ENCODE measurements at places on chromosomes 13 and 19.

GRCh38 chr19:11422163-11423065 is 3.3 kb upstream of the RGL3 start:
- peak; percentile 35 for DNase-seq

GRCh38 chr13:85742355-85742754 is 56.9 kb downstream of the SLITRK6 start:
- no peak for DNase-seq

- no peak for DNase-seq
These were observed 109.0 kb downstream of the LHFPL6 start for GRCh38 chr13:39494006-39494405.

DNA sequence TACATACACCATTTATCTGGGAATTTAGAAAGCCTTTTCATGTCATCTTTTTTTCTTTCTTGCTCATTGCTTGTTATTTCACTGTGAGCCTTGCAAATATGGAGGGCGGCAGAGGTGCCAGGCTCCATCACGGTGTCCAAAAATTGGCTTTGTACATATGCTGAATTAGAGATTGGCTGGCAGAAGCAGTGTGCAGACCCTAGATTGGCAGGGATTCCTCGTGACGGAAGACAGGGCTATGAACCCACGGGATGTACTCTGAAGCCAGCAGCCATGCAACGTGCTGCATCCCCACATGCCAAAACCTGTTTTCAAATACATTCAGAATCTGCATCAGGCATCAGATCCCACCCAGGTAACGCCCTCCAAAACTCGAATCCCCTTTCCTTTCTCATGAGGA is 142.8 kb downstream of the ZIC5 start:
- no peak for DNase-seq

DNA sequence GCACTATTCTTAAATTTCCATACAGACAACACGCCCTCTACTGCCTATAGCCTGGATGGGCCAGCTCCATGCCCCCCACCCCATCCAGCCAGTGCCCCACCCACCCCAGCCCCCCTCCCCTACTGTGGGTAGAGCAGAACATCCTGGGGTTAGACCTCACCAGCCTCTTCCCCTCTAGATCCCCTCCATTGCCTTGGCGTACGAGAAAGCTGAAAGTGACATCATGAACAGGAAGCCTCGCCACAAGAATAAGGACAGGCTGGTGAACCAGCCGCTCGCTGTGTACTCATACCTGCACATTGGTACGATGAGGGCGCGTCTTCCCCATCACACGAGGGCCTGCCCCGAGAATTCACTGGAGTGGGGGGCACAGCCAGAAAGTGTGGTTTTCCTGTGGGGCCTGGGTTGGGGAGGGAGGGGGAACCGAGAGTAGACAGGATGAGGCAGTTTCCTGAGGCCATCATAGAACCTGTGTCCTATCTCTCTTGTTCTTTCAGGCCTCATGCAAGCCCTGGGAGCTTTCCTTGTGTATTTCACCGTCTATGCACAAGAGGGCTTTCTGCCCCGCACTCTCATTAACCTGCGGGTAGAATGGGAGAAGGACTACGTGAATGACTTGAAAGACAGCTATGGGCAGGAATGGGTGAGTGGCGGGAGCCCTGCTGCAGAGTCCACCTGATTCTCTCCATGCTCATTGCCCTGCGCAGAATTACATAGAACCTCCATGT is 29.1 kb downstream of the ATP12A start:
- DNase-seq, result peak; percentile 29

DNA sequence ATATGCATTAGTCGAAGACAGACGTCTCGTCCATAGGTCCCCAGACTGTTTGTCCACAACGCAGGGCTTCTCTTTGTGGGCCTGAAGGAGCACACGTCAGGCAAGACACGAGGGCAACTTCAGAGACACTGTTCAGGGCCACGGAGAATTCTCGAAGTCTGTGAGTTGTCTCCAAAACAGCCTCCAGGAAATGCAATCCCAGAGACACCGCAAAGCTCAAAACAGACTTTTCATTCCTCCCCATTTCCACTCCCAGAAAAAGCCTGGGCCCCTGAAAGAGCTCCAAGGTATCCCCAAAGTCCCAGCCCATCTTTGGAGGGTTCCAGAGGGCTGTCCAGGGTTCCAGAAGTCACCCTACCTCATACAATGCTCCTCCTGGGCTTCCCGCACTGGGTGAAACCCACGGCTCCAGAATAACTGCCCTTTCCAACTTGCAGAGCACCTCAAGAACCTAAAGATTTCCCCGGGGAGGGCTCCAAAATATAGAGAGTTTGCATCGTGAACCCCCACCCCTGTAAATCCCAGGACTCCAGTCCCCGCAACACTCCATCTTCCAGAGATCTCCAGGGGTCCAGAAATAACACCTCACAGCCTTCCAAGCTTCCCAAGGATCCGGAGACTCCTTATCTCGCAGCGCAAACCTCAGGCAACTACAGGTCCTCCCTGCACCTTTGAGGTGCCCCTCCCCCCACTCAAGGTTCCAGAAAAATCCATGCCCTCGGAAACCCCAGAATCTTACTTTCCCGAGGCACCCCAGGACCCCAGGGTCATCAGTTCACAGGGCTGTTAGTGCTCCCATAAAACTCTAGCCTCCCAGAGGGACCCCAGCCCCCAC is 687 bp upstream of the FTL start:
- no peak for DNase-seq

DNA sequence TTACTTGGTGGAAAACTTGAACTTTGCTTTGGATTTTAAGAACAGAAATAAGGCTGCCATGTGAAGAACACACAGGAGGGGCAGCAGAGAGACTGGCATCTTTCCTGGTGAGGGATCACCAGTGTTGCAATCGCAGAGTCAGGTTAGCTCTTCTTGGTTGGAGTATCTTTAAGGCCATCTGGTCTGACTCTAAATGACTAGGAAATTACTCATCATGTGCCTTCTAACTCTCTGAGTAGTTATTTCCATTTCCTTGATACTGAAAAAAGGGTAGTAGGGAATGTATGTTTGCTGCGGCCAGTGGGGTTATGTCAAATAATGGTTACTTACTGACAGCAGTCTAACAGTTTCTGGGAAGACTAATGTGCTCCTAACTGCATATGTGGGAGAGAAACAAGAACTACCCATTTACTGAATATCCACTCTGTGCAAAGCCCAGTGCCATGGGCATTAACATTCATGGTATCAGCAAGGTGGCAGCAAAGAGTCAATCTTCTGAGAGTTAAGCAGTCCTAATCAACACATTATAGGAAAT is 122.1 kb downstream of the COG6 start:
- DNase-seq, result no peak

DNA sequence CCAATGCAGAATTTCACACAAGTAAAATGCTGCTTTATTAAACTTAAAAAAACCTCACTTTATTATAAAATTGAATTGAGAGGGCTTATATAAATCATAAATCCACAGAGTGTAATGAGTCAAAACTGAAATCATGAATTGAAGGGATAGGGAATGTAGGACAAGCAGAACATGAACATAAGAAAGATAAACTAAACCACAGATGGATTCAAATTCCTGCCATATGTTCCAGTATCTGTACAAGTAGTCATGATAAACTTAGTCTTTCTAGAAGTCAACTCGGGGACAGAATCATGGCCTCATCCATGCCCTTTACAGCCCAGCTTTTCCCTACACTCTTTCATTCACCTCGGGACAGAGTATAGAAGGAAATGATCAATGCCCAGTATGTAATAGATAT is 16.6 kb downstream of the LMO7 start:
- DNase-seq, result no peak

DNA sequence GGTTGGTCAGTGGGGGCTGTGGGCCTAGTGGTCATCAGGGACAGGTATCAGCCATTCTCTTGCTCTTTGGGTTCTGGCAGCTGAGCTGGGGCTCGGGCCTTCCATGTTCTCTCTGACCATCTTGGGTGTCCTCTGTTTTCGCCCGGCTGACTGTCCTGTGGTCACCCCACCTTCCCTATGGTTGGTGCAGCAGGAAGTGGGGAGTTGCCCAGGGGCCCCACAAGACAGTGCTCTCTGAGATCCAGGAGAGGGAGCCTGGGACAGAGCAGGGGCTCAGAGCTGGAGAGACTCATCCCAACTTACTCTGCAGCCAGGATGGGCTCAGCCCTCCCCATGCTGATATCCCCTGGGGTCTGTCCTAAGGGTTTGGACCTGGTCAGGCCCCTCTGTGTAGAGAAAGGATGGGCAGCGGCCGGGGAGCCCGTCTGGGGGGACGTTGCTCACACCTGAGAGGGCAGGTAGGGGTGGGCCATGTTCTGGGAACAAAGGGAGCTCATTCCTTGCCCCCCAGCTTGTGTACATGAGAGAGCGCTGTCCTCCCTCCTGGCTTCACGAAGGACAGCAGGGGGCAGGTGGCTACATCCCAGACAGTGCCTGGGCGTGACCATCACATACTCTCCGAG is 937 bp upstream of the CEACAM8 start:
- no peak for DNase-seq

DNA sequence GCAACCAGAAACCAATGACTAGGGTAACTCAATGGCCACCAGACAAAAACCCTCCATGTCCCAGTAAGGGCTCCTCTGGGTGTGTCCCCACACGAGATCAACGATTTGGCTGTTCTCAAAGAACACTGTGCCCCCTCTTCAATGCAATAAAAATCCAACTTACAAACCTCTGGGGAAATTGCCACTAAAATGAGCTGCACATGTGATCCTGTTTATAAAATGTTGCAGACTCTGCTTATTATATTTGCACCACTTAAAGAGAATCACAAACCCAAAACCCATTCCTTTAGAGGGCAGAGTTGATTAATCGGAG is 80.5 kb downstream of the STK24 start:
- no peak for DNase-seq

DNA sequence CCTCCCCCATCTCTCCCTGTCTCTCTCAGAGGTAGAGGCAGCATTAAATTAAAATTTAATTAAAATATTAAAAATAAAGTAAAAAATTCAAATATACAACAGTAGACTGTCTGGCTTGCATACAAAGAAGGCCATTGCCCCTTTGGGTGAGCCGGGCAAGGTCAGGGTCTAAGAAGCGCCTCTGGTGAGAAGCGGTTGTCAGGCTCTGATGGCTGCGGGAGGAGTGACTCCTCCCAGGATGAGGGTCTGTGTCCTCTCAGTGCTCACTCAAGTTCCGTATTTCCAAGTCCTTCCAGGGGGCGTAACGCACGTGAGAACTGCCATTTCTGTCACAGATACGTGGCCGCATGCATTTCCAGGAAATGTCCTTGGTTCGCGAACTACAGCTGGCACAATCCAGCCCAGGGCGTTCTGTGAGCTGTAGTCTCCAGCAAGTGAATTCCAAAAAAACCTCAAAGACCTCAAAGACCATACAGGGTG is 737 bp upstream of the ZNF181 start:
- peak; percentile 17 for DNase-seq

DNA sequence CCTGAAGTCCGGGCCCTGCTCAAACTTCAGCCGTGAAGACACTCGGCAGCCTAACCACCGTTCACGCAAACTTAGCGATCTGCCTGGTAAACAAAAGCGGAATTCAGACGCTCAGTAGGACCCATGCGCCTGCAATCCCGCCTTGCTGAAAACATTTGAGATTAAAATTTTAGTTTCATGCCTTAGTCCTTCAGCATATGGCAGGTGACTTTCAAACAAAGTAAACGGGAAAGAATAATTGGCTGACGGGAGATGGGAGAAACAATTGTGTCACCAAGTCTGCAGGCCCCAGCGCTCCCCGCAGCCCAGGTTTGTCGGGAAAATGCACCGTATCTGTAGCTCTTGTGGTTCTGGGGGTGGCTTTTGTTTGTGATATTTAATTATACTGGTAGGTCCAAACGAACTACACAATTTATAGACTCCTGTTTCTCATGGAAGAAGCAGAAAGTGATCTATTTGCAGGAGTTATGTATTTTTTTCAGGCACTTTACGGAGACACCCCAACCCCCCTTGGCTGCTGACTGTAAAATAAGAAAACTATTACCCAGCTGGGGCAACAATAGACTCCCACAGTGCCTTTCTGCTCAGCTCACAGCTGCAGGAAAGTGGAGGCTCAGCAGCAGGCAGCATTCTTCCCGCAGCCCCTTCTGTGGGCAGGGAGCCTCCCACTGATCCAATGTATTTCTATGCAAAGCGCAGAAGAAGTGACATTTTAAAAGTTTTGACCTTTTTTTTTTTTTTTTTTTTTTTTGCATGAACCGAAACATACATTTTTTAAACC is 94.8 kb downstream of the SOX1 start:
- DNase-seq, result no peak

- DNase-seq, result no peak
These were observed 20.5 kb downstream of the CARS2 start for GRCh38 chr13:110685305-110686020.

- DNase-seq, result no peak
These were observed 23.5 kb downstream of the RHPN2 start for GRCh38 chr19:33040994-33041827.

- DNase-seq, result no peak
These were observed 1121.9 kb upstream of the PCDH20 start for GRCh38 chr13:62537593-62537992.

- no peak for DNase-seq
These were observed 526.1 kb downstream of the KLF12 start for GRCh38 chr13:73608157-73608516.

GRCh38 chr13:110635405-110636002 is 20.2 kb downstream of the NAXD start:
- no peak for DNase-seq

DNA sequence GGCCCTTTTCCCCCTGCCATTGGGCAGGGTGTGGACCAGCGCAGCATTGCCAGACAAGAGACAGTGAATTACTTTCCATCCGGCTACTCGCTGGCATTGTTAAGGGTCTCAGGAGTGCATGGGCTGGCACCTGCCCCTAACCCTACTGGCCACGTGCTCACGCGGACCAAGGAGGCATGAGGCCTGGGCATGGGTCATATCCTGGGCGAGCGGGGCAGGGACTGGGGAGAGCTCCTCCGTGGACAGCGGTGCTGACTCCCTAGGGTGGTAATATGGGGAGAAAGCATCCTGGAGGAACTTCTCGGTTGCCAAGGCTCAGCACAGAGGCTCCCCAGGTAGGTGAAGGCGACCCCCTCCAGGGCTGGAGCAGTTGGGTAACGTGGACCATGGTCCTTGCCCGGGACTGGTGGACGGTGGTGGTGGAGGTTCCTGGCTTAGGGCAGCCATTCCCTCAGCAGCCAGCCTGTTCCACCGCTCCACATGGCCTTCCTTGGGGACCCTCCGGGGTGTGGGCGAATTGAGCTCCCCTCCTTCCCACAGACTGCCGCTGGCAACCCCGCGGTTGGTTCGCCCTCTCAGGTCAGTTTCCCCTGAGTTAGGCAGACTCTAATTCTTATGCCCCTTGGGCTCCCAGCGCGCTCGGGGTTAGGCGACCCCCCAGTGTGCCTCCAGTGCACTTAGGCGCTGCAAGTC is 465.1 kb downstream of the SLITRK5 start:
- DNase-seq, result no peak

GRCh38 chr19:38946229-38947010 is 15.7 kb downstream of the MRPS12 start:
- DNase-seq, result no peak

- no peak for DNase-seq
These were observed 87.8 kb downstream of the LMO7 start for GRCh38 chr13:75723901-75724300.

All from stimulated activated CD8-positive, alpha-beta memory T cell treated with anti-CD3 and anti-CD28 coated beads, Interleukin-7, amount 100 ng/mL, for 24 hours (primary cell).